Mesothelial cell of epicardium (in vitro differentiated cells): ENCODE measurements at places on chromosomes 1 and 21. TPM values are rescaled to one million over a fixed set of nuclear protein-coding genes. Genes with fewer than 3 reads are reported as not detected.

KCNJ6 gene
- total RNA-seq = 0.02 TPM in 2 of 3 replicates, not detected in the other

PTTG1IP gene
- 200 to 205 TPM (median 204 TPM) in 3 replicates for total RNA-seq

CHIA gene
- not detected in 3 replicates for total RNA-seq

CR1L gene
- not detected in 3 replicates for total RNA-seq

IQCC gene
- total RNA-seq = 3.1 to 3.8 TPM (median 3.3 TPM) in 3 replicates

OPTC gene
- total RNA-seq = not detected in 3 replicates

SLC22A15 gene
- total RNA-seq = 9.7 to 10.1 TPM (median 9.9 TPM) in 3 replicates

C1QA gene
- total RNA-seq = not detected in 3 replicates

EFNA3 gene
- 14.6 to 17.8 TPM (median 15.4 TPM) in 3 replicates for total RNA-seq

FNDC7 gene
- total RNA-seq = 0.07 to 0.13 TPM in 2 of 3 replicates, not detected in the other

PLA2G2C gene
- total RNA-seq = 0.24 to 0.50 TPM (median 0.40 TPM) in 3 replicates

GRCh38 chr1:11067716-11068599 is 8.1 kb upstream of the SRM start:
- no peak for DNase-seq

- no peak for DNase-seq
Observed at GRCh38 chr1:85373378-85373708, 91.6 kb downstream of the DDAH1 start.

DNA sequence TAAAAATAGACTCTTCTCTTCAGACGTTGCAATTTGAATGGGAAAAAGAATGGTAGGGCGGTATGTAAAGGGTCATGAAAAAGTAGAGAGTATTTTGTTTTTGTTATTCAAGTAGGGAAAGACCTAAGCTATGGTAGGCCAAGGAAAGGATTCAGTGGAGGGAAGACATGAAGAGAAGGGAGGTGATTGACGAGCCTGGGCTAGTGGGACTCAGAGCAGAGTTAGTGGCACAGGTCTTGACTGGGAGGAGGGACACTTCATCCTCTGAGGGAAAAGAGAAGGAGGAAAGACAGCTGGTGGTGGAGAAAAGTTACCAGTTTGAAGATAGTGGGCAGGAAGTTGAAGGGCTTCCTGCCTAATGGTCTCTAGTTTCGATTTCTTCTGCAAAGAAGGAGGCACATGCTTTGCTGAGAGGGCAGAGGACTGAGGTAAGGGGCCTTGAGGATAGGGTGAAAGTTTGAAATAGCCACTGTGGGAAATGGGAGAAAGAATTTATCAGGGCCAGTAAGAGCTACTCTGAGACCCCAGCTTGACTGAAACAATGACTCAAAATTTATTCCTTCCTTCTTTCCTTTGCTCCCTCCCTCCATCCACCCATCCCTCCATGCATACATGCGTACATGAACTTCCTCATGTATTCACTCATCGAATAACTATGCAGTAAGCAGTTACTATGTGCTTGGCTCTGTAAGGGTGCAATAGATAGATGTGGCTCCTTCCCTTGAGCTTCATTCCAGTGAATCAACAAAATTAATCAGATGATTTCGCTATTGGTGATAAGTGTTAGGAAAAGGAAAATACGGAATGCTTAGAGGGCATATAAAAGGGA is 4.2 kb downstream of the CD48 start:
- DNase-seq = no peak

- DNase-seq = peak; percentile 34
Observed at GRCh38 chr1:160726498-160727315, 12.3 kb upstream of the SLAMF7 start.

- DNase-seq = no peak
Observed at GRCh38 chr1:112557385-112557784, 48.6 kb downstream of the WNT2B start.

DNA sequence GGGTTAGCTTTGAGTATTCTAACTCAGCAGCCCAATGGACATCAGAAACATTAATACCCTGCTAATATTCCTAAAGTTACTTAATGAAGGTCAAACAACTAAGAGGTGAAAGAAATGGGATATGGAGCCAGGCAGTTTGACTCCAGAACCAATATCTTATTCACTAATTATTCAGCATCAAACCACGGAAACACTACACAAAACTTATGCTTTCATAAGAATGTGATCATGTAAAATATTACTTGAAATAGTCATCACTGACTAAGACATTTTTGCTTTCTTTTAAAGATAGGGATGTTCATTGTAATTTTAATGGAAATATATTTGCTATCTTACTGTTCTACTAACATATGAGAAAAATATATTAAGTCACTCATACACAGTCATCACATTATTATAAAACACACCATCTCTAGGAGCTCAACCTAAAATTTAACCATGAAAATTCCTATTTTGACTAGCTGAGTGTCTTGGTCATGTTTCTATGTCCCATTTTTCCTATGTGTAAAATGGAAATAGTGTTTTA is 240.9 kb downstream of the KCTD3 start:
- no peak for DNase-seq

- no peak for DNase-seq
Observed at GRCh38 chr1:90704817-90705216, 12.3 kb downstream of the BARHL2 start.

GRCh38 chr1:206578068-206578977 is 33.9 kb downstream of the EIF2D start:
- DNase-seq = no peak

DNA sequence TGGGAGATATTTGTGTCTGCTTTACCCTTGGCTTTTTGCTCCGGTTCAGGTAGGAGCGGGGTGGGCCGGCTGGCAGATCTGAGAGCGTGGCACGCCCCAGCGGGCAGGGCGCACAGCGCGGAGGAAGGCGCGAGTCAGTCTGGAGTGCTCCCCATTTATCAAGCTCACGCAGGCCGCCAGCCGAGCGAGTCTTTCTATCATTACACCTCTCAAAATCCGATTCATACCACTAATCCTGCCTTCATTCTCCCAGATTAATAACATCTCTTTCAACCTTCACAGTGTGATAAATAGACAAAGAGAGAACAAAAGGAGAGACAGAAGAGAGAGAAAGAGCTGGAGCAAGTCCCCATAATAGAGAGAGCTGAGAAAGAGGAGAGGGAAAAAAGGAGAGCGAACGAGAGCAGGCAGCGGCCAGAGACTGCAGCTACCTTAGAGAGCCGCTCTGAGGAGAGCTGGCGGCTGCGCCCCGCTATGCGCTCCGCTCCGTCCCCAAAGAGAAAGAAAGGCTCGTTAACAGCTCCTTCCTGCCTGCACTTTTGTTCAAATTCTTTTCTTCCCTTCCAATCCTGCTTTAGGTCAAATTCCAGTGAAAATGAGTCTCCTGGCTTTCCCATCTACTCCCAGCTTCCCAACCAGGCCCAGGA is 48.0 kb downstream of the DMAP1 start:
- DNase-seq = no peak

DNA sequence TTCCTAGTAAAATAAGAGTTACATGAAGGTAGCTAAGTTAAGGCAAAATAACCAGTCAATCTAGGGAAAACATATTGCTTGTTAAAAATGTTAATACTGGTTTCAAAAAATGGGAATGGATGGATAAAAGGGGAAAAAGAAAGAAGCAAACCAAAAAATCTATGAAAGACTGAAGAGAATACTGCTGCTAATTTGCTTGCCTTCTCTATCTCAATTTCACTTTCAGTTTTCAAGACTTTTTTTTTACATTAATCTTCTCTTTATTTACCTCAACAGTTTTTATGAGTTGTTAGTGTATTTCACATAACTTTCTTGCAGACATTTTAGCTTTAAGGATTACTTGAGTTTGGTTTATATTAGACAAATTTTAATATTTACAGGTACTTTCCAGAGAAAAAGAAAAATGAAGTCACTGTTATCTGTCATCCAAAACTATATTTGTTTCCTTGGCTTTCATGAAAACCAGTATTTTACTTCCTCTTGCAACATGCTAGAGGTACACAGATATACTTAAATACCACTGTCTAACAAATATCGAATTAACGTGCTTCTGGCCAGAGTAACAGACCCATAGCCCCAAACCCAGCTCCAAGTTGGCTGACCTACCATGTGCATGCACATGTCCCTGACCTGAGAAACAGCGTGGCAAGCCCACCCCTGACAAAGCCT is 70.7 kb downstream of the COL24A1 start:
- DNase-seq = no peak

GRCh38 chr1:205283270-205284147 is 38.0 kb downstream of the NUAK2 start:
- DNase-seq = no peak

GRCh38 chr1:18955131-18955440 is 1.4 kb downstream of the IFFO2 start:
- DNase-seq = no peak

DNA sequence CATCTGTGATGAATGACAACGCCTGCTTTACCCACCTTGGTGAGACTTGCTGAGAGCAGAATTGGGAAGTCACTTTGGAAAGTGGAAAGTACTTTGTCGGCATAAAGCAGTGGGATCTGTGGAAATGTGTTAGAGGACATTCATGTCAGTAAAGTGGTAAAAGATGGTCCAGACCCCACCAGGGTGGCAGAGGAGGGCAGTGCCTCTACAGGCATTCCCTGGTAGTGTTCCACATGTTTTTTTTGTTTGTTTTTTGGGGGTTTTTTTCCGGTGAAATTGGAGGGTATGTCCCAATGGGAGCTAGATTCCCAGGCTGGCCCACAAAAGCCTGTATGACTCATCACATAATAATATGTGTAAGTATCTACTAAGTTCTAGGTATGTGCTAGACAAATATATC is 80.6 kb downstream of the ELAVL4 start:
- DNase-seq = no peak

DNA sequence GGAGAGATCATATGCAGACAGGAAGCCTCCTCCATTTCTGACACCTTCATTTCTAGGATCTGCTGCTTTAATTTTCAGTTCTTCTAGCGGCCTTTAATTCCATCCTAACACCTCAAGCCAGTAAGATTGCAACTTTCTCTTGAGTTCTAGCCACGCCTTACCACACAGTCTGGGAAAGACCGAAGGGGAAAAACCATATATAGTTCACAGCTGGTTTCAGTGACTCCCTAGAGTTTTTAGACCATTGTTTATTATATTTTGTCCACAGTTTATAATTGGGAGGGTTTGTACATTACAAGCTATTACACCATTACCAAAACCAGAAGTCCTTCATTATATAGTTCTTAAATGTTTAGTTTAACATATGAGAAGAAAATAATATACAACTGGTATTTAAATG is 37.5 kb downstream of the DPH5 start:
- DNase-seq = no peak

DNA sequence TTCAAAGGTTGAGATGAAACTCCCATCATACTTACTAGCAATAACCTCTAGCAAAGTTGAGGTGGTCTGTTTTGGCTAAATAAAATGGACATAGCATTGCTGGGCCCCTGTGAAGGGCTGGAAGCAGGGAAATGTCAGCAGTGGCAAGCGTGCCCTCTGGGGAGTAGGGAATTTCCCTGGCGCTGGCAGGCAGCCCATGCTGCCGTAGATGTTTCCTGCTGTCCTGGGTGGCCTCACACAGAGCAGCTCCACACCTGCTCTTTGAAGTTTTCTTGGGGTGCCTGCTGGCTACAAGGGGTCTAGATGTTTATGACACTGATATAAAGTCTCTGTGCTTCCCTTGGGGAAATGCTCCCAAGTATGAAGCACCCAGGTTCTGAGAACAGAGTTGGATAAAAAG is 30.2 kb downstream of the ADARB1 start:
- no peak for DNase-seq

DNA sequence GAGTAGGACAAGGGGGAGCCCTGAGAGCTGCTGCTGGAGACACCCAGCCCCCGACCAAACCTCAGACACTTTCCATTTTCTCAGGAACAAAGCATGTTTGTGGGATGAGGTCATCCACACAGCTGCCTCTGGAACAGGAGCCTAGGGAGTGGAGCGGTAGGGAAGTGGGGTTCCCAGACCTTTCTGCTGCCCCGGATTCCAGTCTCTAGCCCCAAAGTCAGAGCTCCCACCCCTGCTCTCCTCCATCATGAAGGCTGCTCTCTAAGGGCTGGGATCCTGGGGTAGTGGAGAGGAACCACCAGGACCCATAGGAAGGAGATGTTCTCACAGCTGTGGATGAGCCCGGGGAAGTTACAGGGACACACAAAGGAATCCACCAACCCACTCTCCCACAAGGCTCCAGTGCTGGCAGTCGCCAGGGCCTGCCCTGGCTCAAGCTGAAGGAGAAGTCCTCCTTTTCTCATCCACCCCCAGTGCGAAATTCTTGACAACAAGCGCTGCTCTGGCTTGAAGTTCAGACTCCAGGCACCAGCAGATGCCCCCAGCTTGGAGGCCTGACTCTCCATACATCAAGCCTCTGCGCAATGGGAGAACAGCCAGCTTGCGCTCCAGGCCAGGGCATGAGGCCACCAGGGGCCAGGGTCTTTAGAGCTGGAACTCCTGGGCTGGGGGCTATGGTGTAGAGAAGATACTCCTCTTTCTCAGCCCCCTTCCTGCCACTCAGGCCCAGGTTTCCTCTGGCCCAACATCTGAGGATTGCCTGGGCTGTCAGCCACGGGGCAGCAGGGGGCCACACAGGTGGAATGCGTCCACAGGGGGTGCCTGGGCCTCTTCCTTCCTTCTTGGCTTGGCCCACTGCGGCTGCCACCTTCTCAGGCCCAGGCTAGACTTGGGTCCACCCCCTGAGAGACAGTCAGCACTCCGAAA is 4.5 kb downstream of the FHL3 start:
- no peak for DNase-seq

GRCh38 chr21:45019076-45019886 is 55.1 kb upstream of the ADARB1 start:
- peak; percentile 25 for DNase-seq

GRCh38 chr1:226845624-226846023 is 24.8 kb upstream of the PSEN2 start:
- DNase-seq = no peak

- peak; percentile 53 for DNase-seq
Observed at GRCh38 chr1:6343506-6344405, 49.8 kb downstream of the ACOT7 start.

- no peak for DNase-seq
Observed at GRCh38 chr1:40908350-40908749, 46.2 kb upstream of the CITED4 start.

DNA sequence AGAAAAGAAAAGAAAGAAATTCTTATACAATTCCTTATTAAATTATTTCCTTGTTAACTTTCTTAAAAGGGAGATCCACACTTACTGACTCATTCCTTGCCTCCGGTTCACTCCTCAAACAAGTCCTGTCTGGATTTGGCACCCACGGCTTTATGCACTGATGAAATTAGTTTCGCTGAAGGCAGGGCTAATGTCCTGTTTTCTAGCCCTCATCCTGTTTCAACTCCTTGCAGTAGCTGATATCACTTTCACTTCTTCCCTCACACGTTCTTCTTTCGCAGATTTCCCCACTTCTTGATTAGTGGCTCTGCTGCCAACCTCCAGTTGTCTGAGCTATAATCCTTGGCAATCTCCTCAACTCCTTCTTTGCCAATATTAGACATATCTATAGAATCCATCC is 215.2 kb downstream of the URB2 start:
- no peak for DNase-seq
